ENCODE measurements at places on chromosomes 16 and 17.

- DNase-seq, result peak; percentile 79
Measured at GRCh38 chr16:6527646-6528045, 805.0 kb upstream of the RBFOX1 start.

DNA sequence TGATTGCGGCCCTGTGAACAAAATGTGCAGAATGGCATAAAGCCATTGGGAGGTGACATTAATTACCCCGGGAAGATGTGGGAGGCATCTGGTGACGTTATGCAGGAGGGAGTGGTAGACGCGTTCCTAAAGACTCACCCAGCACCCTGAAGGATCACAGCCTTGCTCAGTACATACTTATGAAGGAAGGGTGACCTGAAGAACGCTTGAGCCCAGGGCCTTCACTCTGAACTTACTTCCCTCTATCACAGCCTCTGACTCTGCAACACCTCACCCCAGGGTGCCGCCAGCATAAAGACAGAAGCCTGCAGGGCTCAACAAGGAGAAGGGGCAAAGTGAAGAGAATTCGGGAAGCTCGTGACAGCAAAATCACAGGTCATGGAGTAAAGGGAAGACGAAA is 9.4 kb downstream of the MFSD6L start:
- DNase-seq, result no peak

DNA sequence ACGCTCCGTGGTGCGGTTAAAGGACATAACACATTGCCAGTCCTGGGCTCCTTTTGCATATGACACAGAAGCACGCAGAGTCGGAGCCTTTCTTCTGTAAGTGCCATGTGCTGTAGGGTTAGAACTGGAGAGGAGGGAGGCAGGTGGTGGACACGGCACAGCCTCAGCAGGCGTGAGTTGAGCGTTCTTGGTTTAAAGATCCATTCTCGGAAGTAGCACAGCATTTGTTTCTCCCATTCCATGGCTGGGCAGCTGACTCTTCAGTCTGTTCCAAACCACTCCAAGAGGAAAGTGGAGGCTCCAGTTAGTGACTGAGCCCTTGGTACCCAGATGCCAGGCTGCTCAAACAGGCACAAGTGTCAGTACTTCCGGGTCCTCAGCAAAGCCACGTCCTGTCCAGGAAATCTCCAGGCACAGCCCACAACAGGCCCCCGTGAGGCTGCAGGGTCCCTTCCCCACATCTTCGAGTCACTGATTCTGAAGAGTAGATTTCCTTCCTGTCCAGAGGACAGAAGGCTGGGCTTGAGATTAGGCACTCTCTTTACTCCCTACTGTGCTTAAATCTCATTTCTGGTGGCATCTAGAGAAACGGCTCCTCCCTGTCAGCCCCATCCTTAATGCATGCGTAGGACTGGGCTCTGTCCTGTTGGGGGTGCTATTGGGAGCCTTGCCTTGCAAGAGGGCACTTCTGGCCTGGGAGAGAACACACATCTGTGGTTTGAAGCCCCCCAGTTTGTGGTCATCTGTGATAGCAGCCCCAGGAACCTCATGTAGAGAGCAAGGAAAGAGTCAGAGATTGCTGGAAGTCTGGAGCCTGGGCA is 39.6 kb upstream of the NAT9 start:
- DNase-seq, result no peak

DNA sequence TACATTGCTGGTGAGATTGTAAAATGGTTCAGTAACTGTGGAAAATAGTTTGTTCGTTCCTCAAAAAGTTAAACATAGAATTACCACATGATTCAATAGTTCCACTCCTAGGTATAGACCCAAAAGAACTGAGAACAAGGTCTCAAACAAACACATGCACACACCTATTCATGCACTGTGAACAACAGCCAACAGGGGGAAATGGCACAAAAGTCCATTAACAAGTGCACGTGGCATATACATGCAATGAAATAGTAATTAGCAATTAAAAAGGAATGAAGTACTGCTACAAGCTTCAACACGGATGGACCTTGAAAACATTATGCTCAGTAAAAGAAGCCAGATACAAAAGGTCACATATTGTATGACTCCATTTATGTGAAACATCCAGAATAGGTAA is 23.8 kb downstream of the SDK2 start:
- DNase-seq, result no peak

- DNase-seq, result no peak
Measured at GRCh38 chr17:50129728-50130558, at the start of gene SAMD14. Gene SAMD14 (minus strand): TSS chr17:50130160. CDS start chr17:50124959, 5,201 bp downstream.

DNA sequence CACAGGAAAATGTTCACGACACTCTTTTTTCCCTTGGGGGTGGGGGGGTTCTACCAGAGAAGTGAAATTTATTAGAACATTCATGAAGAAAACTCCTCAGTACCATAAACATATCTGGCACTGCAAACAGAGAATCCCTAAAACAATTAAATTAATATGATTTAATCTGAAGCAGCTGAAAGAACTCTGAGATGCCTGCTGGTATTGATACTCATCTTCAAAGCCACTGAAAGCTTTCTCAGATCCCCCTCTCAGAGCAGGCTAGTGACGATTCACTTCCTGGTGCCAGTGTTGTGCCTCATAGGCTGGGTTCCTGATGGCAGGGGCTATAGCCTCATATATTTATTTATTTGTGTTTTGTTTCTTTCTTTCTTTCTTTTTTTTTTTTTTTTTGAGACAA is 52.7 kb downstream of the MYH10 start:
- DNase-seq, result no peak

GRCh38 chr17:9912121-9913099 is 7.3 kb upstream of the RCVRN start:
- no peak for DNase-seq

DNA sequence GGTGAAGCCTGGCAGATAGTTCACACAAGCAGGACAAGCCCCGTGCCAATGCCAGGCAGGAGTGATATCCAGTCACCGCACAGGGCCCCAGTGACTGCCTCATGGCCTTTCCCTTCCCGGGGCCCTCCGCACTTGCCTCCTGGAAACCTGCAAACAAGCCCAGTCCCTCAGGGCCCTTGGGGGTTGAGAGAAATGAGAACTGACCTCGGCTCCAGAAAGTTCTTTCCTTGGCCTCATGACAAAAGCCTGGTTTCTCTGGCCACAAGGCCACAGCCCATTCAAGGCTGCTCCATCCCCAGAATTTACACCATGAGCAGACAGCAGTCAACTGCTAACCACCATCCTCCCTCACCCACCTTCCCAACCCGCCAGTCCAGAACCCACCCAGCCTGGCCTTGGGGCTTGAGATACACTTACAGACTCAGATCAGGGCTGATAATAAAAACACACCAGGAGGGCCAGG is 77.6 kb downstream of the CCDC182 start:
- DNase-seq, result no peak

DNA sequence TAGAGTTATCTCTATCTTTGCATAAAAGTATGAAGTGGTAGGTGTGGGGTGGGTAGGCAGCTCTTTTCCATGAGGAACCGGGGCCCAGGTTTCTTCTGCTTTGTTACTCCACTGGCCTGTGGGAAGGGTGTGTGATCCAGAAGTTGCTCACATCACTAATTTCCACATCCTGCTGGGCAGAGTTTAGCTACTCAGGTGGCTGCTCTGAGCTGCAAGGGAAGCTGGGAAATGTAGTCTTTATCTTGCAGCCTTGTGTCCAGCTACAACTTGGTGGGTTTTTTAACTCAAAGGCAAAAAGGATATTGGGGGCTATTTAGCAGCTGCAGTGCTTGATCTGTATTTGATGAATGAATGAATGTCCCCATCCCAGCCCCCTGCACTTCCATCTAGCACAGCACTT is 335.3 kb downstream of the SNX29 start:
- DNase-seq, result no peak

DNA sequence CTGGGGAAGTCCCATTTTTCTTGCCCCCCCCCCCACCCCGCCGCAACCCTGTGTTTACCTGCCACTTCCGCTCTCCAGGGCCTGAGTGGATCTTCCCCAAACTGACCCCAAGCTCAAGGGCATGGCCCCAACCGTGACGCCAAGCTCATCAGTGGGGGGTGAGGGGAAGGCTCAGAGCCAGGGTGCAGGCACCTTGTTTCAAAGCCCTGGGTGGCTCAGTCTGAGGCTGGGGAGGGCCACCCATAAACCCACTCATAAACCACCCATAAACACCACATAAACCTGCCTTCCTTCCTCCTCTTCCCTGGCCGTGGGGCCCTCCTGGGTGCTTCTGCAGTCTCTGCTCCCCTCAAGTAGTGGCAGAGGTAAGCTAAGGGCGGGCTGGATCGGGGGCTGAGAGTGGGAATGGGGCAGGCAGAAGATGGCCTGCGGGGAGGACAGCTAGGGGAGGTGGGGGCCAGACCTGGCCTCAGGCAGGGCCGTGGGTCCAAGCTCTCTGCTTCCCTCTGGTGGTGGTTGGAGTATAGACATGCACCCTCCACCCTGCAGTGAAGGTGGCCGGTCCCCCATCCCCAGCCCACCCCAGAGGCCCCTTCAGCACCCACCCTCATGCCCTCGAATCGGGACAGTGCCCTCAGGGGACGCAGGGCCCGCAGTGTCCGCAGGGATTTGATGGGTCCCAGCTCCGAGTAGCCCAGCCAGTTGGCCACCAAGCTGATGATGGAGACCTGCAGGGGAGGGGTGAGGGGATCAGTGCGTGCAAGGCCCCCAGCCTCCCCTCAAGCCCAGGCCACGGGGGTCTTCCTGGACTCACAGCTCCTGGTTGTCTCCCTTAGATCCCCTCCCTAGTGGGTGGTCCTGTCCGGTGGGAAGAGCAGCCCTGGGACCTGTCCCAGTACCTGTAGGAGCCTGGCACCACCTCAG is 14.6 kb upstream of the CD79B start:
- DNase-seq, result no peak

GRCh38 chr17:27669850-27670249 is 38.9 kb downstream of the LGALS9 start:
- DNase-seq, result no peak

- DNase-seq, result no peak
Measured at GRCh38 chr17:15492791-15493692, 25.6 kb upstream of the CDRT4 start.

DNA sequence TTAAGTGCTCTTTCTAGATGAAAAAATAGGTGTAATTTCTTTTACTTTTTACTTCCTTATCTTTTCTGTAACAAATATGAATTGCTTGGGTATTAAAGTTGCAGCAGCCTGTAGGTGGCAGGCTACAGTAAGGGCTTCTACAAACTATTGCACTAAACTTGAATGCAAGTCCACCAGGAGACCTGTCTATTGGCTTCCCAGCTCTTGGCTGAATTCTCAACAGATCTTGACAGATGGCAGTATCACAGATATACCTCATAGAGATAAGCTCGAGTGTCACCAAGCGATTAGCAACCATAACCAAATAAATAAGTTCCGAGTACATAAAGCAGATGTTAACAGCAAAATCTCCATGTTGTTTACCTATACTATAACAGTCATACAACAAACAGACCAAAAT is 5.9 kb downstream of the BBS2 start:
- DNase-seq, result no peak

- DNase-seq, result no peak
Measured at GRCh38 chr16:81455006-81455405, 10.4 kb downstream of the CMIP start.

- peak; percentile 19 for DNase-seq
Measured at GRCh38 chr16:2027024-2028010, 615 bp downstream of the NHERF2 start.

GRCh38 chr17:80397686-80398085 is 17.3 kb upstream of the ENDOV start:
- no peak for DNase-seq

GRCh38 chr17:40345994-40346764 is 18.4 kb downstream of the GJD3 start:
- no peak for DNase-seq

GRCh38 chr16:84453061-84453752 is 51.3 kb downstream of the MEAK7 start:
- no peak for DNase-seq

- no peak for DNase-seq
Measured at GRCh38 chr17:41176744-41177387, 1.2 kb downstream of the KRTAP4-2 start.

GRCh38 chr17:7178973-7179316 is 225 bp downstream of the ASGR1 start:
- no peak for DNase-seq

DNA sequence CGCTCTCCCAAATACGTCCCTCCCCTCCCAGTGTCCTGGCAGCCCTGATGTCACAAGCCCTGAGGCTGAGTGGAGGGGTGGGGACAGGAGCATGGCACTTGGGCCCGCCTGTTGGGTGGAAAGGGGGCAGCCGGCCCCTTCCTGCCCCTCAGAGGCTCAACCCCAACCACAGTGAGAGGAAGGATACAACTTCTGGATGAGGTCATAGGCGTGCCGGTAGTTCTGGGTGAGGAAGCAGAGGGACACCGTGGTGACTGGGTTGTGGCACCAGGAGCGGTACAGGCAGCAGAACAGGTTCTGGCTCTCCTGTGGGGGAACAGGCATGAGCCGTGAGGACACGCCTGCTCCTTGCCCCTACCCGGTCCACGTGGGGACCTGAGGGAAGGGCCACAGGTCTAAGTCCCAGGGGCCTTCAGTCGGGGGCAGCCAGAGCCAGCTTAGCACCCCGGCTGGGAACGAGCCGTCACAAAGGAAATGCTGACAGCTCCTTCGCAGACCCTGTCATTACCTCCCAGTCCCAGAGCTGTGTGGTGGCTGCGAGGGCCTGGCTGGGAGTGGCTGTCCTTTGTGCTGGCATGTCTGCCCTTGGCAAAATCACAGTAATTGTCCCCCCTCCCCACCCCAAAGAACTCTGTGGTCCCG is 11.2 kb upstream of the MTSS2 start:
- DNase-seq, result no peak

DNA sequence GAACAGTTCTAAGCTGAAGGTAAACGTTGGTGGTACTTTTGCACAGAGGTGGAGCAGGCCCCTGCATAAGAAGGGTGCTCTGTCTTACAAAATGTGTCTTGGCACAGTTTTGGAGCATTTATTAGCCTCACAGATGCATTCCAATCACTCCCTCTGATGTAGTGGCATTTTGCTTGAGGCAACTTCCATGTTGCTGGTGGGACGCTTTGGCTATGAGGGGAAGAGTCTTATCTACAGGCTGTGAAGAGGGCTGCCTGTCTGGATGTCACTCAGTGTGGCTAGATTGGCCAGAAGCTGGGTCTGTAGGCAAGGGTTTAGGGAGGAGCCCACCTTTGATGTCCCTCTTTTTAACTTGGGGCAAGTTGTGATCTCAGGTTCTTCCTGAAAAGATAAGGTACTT is 2.6 kb upstream of the RARA start:
- no peak for DNase-seq

Data from DMS79 (cell line).